ENCODE measurements at places on chromosomes 12 and 14. TPM values are rescaled to one million over a fixed set of nuclear protein-coding genes. Genes with fewer than 3 reads are reported as not detected.

Gene RASSF9
- not detected for total RNA-seq

Gene PLA2G1B
- total RNA-seq = 2.9 TPM

Gene SYNE3
- 77.8 TPM for total RNA-seq

Gene TAS2R42
- not detected for total RNA-seq

Gene TEX22
- total RNA-seq = 6.0 TPM

Gene PTPRO
- 11.5 TPM for total RNA-seq

Gene TAS2R9
- not detected for total RNA-seq

Gene SERPINA9
- not detected for total RNA-seq

Gene CLMN
- 1.9 TPM for total RNA-seq

Gene GPR132
- 58.0 TPM for total RNA-seq

Gene OR11H6
- not detected for total RNA-seq

Gene SLC8A3
- total RNA-seq = 0.10 TPM

Gene DIO2
- total RNA-seq = not detected

Gene LYZ
- total RNA-seq = 7.8 TPM

Gene PAN2
- total RNA-seq = 187 TPM

Gene CLEC2B
- 74.7 TPM for total RNA-seq

Gene EML5
- total RNA-seq = 5.5 TPM

Gene NYNRIN
- 0.88 TPM for total RNA-seq

Gene RNASE1
- total RNA-seq = 1.5 TPM

Gene DLGAP5
- 0.41 TPM for total RNA-seq

Gene HCAR3
- not detected for total RNA-seq

Gene EML1
- total RNA-seq = 1.4 TPM

Gene CISTR
- not detected for total RNA-seq

Gene KRT3
- not detected for total RNA-seq

Gene BHLHE41
- 0.46 TPM for total RNA-seq

Gene CLIP1
- 47.2 TPM for total RNA-seq
